ENCODE measurements at places on chromosomes 11 and 22.
A peak's percentile ranks its signal among the peaks of the same experiment; 100 is the strongest.

- no peak for DNase-seq
Measured at GRCh38 chr22:36143956-36144355, 16.6 kb downstream of the APOL3 start.

DNA sequence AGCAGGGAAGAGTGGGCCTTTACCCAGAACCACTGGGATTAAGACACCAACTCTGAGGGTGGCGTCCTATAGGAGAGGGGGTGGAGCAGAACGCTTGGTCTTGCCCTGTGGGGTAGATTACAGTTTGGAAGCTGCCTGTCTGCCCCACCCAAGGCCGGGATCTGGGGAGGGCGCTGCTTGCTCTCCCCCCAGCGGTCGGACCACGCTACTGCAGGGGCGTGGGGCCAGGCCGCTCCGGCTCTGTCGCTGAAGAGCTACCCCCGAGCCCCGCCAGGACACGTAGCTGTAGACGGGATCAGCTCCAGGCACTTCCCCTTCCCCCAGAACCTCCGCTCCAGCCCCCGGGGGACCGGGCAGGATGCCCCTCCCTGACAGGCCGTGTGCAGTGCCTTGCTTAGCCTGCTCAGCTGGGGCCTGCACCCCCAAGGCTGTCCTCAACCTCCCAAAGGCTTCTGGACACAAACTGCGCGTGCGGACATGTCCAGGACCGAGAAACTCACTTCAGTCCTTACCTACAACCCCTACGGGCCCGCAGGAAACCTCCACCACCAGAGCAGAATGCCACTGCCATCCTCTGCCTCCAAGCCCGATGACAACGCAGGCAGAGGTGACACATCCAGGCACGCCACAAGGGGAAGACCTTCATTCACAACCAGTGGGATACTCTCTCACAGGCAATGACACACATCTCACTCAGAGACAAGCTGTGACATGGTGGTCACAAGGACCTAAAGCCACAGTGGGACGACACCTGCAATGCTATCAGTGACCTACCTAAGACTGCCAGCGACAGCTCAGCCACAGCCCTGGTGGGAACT is 3.6 kb downstream of the AHNAK start:
- DNase-seq: peak; percentile 84

GRCh38 chr11:70559516-70559915 is 161.2 kb downstream of the CTTN start:
- DNase-seq: no peak

- no peak for DNase-seq
Measured at GRCh38 chr11:91173701-91174100, 950.9 kb upstream of the CHORDC1 start.

GRCh38 chr11:84413549-84413948 is 1127.4 kb upstream of the CCDC90B start:
- no peak for DNase-seq

- DNase-seq: no peak
Measured at GRCh38 chr11:12259956-12260355, 117.4 kb upstream of the PARVA start.

GRCh38 chr11:82865841-82866240 is 34.4 kb downstream of the PRCP start:
- DNase-seq: no peak

DNA sequence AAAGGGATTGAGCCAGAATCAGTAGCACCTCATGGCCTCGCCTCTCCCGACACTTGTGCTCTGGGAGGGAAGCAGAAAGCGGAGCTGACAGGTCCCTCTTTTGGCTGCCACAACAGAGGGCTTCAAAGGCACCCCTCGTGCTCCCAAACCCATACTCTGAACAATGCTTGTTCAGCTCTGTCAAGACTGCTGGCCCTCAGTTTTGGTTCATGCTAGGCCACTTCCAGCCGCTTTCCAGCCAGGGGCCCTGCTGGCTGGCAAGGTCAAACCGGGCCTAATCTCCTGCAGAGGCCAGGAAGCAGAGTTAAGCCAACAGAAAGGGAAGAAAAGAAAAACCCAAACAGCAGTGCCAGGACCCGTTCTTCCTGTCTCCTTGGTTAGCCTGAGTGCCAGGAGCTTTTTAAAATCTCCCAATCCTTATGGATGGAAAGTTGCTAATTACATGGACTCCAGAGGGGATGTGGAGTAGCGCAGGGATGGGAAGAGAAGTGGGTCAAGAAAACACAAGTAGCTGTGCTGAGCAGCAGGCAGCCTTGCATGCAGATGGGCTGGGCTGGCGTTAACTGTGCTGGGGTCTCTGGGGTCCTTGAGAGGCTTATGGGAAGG is 150.6 kb downstream of the GRIK4 start:
- DNase-seq: no peak

GRCh38 chr11:11732116-11732515 is 109.7 kb upstream of the USP47 start:
- DNase-seq: no peak

GRCh38 chr11:131889760-131890581 is 519.6 kb downstream of the NTM start:
- DNase-seq: no peak

DNA sequence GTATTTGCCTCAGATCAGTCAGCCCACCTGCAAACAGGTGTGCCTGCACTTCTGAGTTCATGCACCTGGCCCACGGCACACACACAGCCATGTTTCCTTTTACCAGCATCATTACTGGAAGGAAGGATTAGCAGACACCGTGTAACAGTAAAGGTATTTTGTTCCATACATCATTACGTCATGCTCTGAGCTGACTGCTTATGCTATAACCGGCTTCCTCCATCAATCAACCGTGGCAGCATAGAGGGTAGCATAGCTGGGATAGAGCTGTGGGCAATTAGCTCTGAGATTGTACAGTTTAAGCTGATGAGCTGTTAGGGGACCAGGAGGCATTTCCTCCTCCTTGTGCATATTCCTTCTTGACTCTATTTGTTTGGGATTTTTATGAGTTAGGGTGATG is 102.4 kb downstream of the ME3 start:
- no peak for DNase-seq

- no peak for DNase-seq
Measured at GRCh38 chr22:19877626-19878339, 23.1 kb upstream of the GNB1L start.

- DNase-seq: no peak
Measured at GRCh38 chr11:125078516-125079140, 15.5 kb downstream of the SLC37A2 start.

DNA sequence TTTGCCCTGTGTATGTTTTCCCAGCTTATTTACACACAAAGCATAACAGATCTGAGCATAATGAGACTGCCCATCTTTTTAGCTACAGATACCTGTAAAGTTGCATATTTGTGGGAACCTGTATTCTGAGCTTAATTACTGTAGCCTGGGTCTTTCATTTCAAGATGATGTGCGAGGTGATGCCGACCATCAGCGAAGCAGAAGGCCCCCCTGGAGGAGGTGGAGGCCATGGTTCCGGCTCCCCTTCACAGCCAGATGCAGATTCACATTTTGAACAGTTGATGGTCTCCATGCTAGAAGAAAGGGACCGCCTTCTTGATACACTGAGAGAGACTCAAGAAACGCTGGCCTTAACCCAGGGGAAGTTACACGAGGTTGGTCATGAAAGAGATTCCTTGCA is 1.5 kb downstream of the PPFIA1 start:
- no peak for DNase-seq

DNA sequence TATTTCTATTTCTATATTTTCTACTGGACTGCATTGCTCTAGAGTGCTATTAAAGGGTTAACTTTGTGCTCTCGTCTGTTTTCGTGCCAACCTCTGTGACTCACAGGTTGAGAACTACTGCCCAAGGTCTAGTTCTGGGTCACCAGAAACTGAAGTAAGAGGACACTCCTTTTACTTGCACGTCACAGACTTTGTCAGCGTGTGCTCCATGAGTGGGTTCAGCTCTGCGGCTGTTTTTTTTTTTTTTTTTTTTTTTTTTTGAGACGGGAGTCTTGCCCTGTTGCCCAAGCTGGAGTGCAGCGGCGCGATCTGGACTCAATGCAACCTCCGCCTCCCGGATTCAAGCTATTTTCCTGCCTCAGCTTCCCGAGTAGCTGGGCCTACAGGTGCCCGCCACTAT is 49.8 kb downstream of the CLMP start:
- peak; percentile 57 for DNase-seq

- DNase-seq: peak; percentile 63
Measured at GRCh38 chr22:23070418-23071229, at the start of gene GNAZ. GNAZ (plus strand) TSS chr22:23070519; CDS start chr22:23095696, 25,177 bp downstream.

GRCh38 chr22:39017596-39018365 is 3.1 kb upstream of the APOBEC3D start:
- no peak for DNase-seq

GRCh38 chr11:70579316-70579955 is 181.1 kb downstream of the CTTN start:
- no peak for DNase-seq

DNA sequence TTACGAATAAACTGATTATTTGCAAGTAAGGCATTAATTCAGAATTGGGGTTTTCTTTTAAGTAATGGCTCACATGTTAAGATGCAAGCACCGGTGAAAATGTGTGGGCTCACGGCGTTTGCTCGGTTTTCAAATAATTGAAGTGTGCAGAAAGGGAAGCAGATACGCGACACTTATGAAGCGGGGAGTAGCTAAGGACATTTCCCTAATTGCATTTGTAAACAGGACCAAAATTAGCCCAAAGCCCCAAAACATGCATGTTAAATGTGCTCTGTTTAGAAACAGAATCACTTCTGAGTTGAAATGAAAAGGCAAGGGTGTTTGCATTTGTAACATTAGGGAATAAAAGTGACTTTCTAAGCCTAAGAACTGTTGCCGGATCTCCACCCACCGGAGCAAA is 61.3 kb downstream of the ELFN2 start:
- no peak for DNase-seq

GRCh38 chr22:49601614-49602321 is 225.9 kb downstream of the BRD1 start:
- DNase-seq: no peak

DNA sequence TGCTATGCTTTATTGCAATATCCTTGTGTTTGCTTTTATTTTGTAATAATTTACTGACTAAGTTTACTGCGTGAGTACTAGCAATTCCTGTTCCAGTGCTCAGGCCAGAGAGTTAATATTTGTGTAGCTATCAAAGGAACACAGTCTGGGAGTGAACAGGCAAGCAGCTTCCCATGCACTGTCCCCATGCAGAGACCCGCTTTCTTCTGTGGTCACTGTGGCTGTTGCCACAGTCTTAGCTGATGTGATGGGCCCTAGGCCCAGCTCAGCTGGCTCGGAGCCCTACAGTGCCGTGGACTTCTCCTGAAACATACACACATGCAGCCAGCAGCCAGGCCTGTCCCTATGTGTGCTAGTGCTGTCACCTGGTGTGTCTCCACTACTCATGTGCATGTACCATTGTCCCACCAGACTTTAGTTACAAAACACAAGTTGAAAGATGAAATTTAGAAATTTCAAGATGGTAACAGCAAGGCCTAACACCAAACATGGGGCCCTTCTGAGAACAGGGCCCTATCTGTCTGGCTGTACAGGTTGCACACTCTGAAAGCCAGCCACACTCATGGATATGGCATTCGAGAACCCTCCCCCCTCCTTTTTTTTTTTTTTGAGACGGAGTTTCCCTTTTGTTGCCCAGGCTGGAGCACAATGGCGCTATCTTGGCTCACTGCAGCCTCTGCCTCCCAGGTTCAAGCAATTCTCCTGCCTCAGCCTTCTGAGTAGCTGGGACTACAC is 12.3 kb upstream of the SCUBE2 start:
- DNase-seq: no peak

DNA sequence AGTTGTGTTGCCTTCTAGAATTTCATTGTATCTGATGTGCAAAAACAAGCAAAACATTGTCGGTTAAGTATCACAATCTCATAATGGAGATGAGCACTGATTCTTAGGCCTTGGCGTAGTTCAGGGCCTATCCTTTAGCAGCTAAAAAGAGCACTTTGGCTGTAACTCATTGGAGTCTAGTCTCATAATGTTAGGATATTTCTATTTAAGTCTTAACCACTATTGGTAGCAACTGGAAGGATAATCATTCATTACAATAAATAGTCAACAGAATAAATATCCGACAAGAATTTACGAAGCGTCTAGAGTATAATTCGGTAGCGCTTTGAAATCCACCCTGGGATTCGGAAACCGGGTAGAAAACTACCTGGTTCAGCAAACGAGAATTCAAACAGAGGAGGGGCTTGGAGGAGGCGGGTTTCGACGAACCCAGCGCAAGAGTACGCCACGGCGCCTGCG is 461 bp upstream of the EED start:
- DNase-seq: peak; percentile 86

- DNase-seq: no peak
Measured at GRCh38 chr11:115497303-115497702, 6.9 kb downstream of the CADM1 start.

DNA sequence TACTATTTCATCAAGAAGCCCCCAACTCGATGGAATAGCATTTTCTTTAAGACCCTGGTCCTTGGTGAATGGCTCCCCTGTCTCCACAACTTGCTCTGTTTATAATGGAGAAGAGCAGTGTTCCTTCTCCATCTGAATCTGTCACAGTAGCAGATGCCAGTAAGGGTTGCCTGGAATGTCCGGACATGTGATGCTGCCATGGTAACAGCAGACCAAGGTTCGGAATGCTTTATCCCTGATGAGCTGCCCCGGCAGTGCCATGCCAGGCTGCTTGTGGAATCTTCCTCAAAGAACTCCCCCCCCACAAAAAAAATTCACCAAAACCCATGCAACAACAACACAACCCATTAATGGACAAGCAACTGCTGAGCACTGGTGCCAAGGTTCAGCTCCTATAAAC is 72.5 kb downstream of the KCNC1 start:
- no peak for DNase-seq

DNA sequence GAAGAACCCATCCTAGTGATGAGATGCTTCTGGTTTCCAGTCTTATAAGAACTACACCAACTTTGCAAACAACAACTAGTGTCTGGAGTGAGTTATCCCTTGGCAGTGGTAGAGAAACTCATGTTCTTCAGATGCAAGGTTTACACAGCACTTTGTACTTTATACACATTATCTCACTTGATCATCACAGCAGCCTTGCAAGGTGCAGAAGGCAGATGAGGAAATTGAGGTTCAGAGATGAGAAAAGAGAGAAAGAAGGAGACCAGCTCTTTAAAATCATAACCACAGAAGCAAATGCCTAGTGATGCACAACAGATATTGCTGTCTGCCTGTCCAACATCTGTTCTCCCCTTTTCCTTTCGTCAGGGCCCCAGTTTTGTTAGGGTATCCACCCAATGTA is 16.7 kb upstream of the CD44 start:
- DNase-seq: no peak

DNA sequence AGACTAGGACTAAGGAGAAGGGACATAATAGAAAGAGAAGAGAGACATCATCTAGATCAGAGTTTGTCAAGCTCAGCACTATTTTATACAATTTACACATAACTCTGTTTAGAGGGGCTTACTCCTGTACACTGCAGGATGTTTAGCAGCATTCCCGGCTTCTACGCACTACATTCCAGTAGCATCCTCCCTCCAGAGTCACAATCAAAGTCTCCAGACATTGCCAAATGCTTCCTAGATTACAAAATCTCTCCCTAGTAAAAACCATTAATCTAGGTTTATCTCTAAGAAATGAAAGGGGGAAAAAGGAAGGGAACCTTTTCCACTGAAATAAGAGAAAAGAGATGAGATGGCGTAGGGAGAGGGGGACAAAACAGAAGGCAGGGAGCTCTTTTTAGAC is 4.0 kb downstream of the USP28 start:
- DNase-seq: no peak
